ENCODE measurements at places on chromosomes 1 and 21. TPM values are rescaled to one million over a fixed set of nuclear protein-coding genes. Genes with fewer than 3 reads are reported as not detected.

GRCh38 chr1:53121319-53122172, 20.9 kb downstream of the SLC1A7 start:
- H3K36me3 ChIP-seq = no peaks in the 10 kb centered on the region
- no peaks in the 10 kb centered on the region for H3K27me3 ChIP-seq
- no peak for DNase-seq
- H3K27ac ChIP-seq = no peak overlapping the region

DNA sequence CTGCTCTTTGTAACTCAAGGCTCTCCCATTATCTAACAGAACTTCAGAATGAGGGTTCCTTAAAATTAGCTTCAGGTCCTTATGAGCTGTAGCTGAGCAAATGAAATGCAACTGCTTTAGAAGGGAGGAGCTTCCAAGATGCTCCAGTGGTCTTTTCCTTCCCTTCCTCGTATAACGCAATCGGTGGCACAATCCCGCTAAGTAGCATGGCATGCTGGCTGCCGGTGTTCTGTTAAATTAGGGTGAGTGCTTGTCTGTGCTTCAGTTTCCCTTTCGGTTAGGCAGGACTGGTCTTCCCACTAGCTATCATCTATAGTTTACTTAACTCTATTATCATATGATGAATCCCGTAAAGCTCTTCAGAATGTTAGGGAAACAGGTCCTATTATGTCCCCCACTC, 917 bp downstream of the KIAA0040 start:
- peaks cover 38% of the 10 kb centered on the region for H3K4me1 ChIP-seq
- no peak overlapping the region for H3K27ac ChIP-seq
- no peak for DNase-seq
- no peaks in the 10 kb centered on the region for H3K27me3 ChIP-seq

GRCh38 chr1:86146566-86146965, 10.0 kb downstream of the COL24A1 start:
- H3K36me3 ChIP-seq = no peaks in the 10 kb centered on the region
- DNase-seq = no peak
- H3K27me3 ChIP-seq = no peaks in the 10 kb centered on the region
- H3K4me3 ChIP-seq = no peak overlapping the region

- DNase-seq = no peak
- H3K27ac ChIP-seq = no peak overlapping the region
- 0 out of 2 replicates have a peak, but pooled peaks cover 13% of the 10 kb centered on the region for H3K27me3 ChIP-seq
These were observed 105.3 kb upstream of the OLIG2 start for GRCh38 chr21:32920474-32920873.

- H3K4me3 ChIP-seq = no peak overlapping the region
- H3K4me1 ChIP-seq = peaks cover 4% of the 10 kb centered on the region
- H3K36me3 ChIP-seq = no peaks in the 10 kb centered on the region
- H3K27me3 ChIP-seq = no peaks in the 10 kb centered on the region
- no peak for DNase-seq
These were observed 6.2 kb upstream of the TMEM200B start for GRCh38 chr1:29129916-29130315.

- H3K27me3 ChIP-seq = no peaks in the 10 kb centered on the region
- H3K4me3 ChIP-seq = no peak overlapping the region
- H3K36me3 ChIP-seq = no peaks in the 10 kb centered on the region
These were observed 280.5 kb upstream of the SGIP1 start for GRCh38 chr1:66253330-66253921.

DNA sequence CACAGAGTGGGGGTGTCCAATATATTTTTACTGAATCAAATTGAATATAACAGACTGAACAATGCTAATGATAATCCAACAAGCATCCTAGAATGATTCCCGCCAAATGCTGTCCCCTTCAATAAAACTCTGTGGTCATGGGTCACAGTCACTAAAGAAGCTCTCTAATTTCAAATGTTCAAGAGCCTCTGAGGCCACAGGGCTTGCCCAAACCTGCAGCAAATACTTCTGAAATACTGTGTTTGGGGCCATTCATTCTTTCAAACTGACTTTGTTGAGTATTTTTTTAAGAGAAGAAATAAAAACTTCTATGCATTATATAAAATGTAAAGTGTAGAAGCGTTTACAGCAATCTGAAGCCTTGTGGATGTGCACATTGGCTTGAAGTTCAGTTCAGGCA, 7.6 kb upstream of the BEND5 start:
- DNase-seq = no peak
- H3K36me3 ChIP-seq = no peaks in the 10 kb centered on the region
- H3K27ac ChIP-seq = no peak overlapping the region
- no peak overlapping the region for H3K4me3 ChIP-seq
- H3K4me1 ChIP-seq = no peaks in the 10 kb centered on the region

Gene PLA2G5
- not detected for total RNA-seq

Gene TFF2
- total RNA-seq = not detected

Gene NFASC
- total RNA-seq = 0.57 TPM

Gene HP1BP3
- total RNA-seq = 207 TPM

Gene NBPF10
- total RNA-seq = 1.7 TPM

Gene HAO2
- total RNA-seq = not detected
